Epithelial cell of umbilical artery (primary cell): ENCODE measurements at places on chromosomes 12 and 14. TPM values are rescaled to one million over a fixed set of nuclear protein-coding genes. Genes with fewer than 3 reads are reported as not detected.

LPAR5 gene
- not detected in 2 replicates for total RNA-seq

KCNJ8 gene
- 0.15 TPM in 1 of 2 replicates, not detected in the other for total RNA-seq

FKBP11 gene
- 18.4 and 21.4 TPM in 2 replicates for total RNA-seq

RASAL1 gene
- not detected in 2 replicates for total RNA-seq

ANKS1B gene
- total RNA-seq = 0.46 TPM in 1 of 2 replicates, not detected in the other

HAL gene
- total RNA-seq = under 0.01 and 0.61 TPM in 2 replicates

WNT1 gene
- not detected in 2 replicates for total RNA-seq

RNASE3 gene
- not detected in 2 replicates for total RNA-seq

AVPR1A gene
- not detected in 2 replicates for total RNA-seq

TAS2R9 gene
- 0.32 TPM in 1 of 2 replicates, not detected in the other for total RNA-seq

SLC10A1 gene
- not detected in 2 replicates for total RNA-seq
